ENCODE measurements at places on chromosomes 5 and 9.

GRCh38 chr5:125634216-125634835 is 788.9 kb upstream of the GRAMD2B start:
- DNase-seq, result no peak

DNA sequence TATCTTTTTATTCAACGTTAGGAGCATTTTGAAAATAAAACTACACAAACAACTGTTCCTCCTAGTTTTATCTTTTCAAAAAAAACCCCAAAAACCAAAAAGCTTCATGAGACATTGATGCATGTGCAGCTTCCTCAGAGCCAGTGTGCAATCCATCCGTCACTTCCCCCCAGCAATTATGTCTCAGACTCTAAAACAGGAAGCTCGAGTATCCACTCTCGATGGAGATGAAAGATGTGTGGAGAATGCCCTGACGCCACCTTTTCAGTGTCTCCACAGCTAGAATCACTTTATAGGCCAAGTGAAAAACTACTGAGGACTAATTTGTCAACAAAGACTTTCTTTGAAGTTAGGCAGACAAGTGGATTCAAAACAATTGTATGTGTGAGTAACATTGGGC is 408.9 kb upstream of the SMARCA2 start:
- no peak for DNase-seq

- no peak for DNase-seq
These were observed 34.7 kb upstream of the SLC22A5 start for GRCh38 chr5:132334812-132335211.

DNA sequence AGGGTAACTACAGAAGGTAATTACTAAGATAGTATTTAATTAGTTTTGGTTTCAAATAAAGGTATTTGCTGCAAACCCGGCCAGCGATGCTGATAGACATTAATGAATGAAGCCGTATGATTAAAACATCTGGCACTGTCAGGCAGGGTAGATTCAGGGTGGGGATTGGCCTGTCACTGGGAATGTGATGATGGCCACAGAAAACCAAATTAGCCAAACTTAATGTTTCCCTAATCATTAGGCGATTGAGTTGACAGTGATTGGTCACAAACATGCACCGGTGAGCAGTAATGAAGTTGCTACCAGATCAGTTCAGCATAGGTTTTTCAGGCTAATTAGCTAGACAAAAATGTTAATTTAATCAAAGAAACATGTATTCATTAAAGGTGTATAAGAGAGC is 107.5 kb downstream of the SGCD start:
- no peak for DNase-seq

- no peak for DNase-seq
These were observed 39.4 kb downstream of the MRPS27 start for GRCh38 chr5:72280581-72281069.

DNA sequence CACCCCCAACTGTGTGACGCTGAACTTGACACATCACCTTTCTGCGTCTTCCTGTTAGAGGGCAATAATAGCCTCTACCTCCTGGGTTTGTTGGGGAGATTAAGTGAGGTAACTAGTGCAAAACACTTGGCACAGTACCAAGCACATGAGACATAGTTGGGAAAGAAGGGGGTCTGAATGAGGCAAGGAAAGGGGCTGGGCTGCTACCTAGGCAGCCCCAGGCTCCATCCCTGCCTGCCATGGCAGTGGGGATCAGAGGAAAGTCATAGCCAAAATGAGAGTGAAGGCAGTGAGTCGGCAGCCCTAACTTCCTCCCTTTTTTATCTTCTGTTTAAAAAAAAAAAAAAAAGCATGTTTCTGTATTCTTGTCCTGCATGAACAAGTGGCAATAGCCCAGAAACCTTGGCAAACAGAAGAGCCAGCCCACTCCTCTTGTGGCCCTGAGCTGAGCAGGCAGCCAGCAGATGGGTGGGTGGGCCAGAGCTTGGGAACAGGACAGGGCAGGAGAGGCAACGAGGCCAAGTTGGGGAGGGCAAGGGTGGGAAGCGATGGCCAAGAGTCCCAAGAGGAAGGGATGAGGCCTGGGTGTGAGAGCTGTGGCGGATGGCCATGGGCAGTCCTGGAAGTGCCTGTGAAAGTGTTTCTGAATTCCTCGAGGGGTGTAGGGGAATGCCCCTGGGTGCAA is 11.4 kb downstream of the CAMK2A start:
- no peak for DNase-seq

GRCh38 chr5:127705120-127705892 is 2.1 kb downstream of the CCDC192 start:
- DNase-seq, result no peak

GRCh38 chr9:113129466-113129865 is 21.3 kb upstream of the SLC31A2 start:
- no peak for DNase-seq

- peak; percentile 8 for DNase-seq
These were observed 35.4 kb downstream of the UBE2R2 start for GRCh38 chr9:33852216-33852826.

GRCh38 chr9:131409458-131409992 is 15.6 kb downstream of the PRRC2B start:
- DNase-seq, result no peak

DNA sequence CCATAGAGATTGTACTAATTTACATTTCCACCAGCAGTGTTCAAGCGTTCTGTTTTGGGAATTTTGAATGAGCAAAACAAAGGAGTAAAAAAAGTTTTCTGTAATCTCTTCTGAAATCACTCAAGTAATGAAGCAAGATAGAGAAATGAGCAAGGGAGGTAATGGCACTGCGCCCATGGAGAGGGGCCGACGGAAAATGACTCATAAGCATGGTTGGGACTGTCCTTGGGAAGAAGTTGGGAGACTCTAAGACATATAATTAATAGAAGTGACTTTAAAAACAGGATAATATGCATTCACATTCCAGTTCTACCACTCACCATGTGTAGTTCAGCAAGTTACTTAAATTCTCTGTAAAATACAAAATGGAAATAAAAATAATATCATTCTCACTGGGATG is 62.5 kb upstream of the C5orf46 start:
- no peak for DNase-seq

- no peak for DNase-seq
These were observed 42.6 kb downstream of the ANXA1 start for GRCh38 chr9:73194284-73194683.

DNA sequence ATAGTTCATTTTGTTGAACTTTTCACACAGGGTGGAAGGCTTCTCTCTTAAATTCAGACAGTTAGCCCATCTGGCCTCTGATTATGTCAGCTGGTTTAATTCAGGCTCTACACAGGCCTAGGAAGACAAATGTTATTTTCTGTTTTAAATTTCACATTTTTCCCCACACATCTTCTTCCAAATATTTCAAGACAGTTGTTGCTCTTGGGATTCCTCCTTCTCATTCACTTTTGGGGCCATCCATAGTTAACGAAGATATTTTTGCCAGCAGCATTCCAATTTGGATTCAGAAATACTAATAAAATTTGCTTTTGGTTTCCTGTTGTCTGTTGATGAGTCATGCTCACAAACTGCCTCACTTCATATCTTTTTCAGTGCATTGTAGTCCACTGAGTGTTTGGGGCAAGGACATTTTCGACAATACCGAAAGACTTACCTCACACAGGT is 475.4 kb downstream of the DMAC1 start:
- DNase-seq, result no peak

DNA sequence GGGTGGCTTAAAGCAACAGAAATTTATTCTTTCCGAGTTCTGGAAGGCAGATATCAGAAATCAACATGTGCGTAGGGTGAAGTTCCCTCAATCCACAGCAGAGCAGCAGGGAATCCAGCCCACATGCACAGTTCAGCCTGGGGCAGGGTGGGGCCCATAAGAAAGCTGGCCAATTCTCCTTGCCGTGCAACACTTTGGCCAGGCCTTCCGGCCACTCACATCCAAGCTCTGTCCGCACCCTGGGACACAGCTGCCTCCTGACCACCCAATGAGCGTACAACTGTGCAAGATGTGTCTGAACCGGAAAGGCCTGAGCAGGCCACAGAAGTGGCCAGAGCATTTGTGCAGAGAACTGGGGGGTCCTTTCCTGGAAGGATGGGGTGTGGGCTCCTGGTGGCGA is 274.9 kb downstream of the GADD45G start:
- no peak for DNase-seq

DNA sequence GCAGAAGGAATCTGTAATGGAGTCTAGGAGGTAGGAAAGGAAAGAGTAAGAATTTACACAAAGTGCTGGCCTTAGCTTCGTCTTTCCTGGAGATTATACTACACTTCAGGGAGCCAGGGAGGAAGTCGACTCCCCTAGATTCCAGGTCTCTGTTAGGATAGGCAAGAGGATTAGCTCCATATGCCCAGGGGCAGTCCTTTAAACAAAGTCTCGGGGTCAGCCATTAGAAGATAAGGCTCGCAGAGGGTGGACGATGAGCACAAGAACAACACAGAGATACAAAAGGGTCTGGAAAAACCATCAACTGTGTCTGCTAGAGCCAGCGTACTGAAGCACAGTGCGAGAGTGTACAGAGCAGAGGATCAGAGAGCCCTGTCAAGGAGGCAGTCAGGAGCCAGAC is 344.7 kb upstream of the TNC start:
- DNase-seq, result no peak

Measured in T-helper 2 cell treated with Interferon-gamma antibody and Interleukin-4, amounts not matched to agents 5 μg/mL and 100 μg/mL, for 36 hours (primary cell).